ENCODE measurements at places on chromosomes 2 and 18. TPM values are rescaled to one million over a fixed set of nuclear protein-coding genes. Genes with fewer than 3 reads are reported as not detected.

Gene MATN3
- 11.3 TPM for polyA plus RNA-seq

Gene SRD5A2
- polyA plus RNA-seq: 0.82 TPM

Gene CD8B2
- polyA plus RNA-seq: 0.24 TPM

Gene SUMO1
- 176 TPM for polyA plus RNA-seq

Gene ZNF396
- polyA plus RNA-seq: 3.5 TPM

Gene TMEM18
- polyA plus RNA-seq: 68.1 TPM

Gene SIX3
- polyA plus RNA-seq: not detected

Gene LIMS3
- 3.2 TPM for polyA plus RNA-seq

Gene SCN1A
- polyA plus RNA-seq: 1.3 TPM

Gene HOXD13
- not detected for polyA plus RNA-seq

Gene SH3RF3
- polyA plus RNA-seq: 6.1 TPM

Gene TWIST2
- polyA plus RNA-seq: 4.0 TPM

Gene LYPD6B
- polyA plus RNA-seq: 24.0 TPM

Gene BCL11A
- 29.8 TPM for polyA plus RNA-seq

Gene CGREF1
- 0.28 TPM for polyA plus RNA-seq

Gene LIMS4
- polyA plus RNA-seq: 2.8 TPM

Gene NEB
- 6.4 TPM for polyA plus RNA-seq
